ENCODE measurements at places on chromosomes 13 and 19.

DNA sequence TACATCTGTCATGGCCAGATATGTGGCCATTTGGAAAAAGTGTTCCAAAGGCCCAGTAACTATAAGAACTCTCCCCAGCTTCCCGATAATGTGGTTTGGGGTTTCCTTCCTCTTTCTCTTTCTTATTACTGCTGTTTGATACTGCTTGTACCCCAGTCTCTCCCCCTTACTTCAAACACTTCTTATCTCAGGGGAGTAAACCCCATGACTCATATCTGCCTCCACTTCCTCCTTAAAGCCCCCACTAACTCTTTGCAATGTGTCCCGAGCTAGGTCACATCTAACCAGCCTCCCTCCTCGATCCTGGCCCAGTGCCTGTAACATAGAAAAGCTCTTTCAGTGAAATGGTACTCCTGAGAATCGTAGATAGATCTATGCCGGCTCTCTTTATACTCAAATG, 82.4 kb upstream of the STARD13 start:
- peak; percentile 38 for DNase-seq

- DNase-seq, result peak; percentile 57
These were observed 111.9 kb downstream of the COL4A2 start for GRCh38 chr13:110418944-110419343.

- no peak for DNase-seq
These were observed 5.3 kb upstream of the KANK2 start for GRCh38 chr19:11202488-11203193.

DNA sequence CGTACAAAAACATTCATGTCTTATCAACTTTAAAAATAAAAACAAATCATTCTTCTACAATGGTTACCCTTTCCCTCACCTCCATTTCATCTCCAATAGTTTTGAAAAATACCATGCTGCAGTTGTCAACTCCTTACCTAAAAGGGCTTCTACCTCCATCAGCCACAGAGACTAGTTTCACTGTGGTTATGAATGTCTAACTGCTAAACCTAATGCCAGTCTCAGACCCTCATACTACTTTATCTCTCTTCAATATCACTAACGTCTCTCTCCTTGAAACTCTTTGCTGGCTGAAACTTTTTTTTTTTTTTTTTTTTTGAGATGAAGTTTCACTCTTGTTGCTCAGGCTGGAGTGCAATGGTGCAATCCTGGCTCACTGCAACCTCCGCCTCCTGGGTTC, 27.1 kb downstream of the LNX2 start:
- DNase-seq, result no peak

GRCh38 chr19:58492265-58492664, 16.1 kb downstream of the ZNF446 start:
- no peak for DNase-seq

GRCh38 chr13:64446372-64446771, 2783.8 kb downstream of the PCDH9 start:
- DNase-seq, result no peak

GRCh38 chr19:39449116-39449797, 3.9 kb downstream of the SUPT5H start:
- DNase-seq, result no peak

DNA sequence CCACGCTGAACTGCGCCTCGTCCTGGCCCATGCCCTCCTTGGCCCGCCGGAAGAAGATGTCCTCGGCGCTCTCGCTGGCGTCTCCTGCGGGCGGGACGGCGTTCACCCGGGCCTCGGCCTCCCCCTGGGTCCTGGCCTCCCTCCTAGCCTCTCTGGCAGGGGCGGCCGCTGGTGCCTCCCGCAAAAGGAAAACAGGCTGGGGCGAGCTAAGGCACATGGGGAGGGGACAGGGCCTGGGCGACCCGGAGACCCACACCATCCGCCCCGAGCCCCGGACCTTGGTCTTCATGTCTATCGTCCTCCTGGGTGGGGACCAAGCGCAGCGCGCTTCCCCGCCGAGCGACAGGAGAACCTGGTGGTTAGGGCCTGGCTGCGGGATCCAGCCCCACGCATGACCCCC, 5.7 kb upstream of the TBXA2R start:
- no peak for DNase-seq
